ENCODE measurements at places on chromosomes 13 and 19. TPM values are rescaled to one million over a fixed set of nuclear protein-coding genes. Genes with fewer than 3 reads are reported as not detected.
A peak's percentile ranks its signal among the peaks of the same experiment; 100 is the strongest.

- H3K27me3 ChIP-seq: no peaks in the 10 kb centered on the region
- H3K27ac ChIP-seq: no peak overlapping the region
- H3K4me3 ChIP-seq: no peak overlapping the region
- H3K36me3 ChIP-seq: no peaks in the 10 kb centered on the region
- DNase-seq: no peak
Observed at GRCh38 chr13:37409756-37410155, 188.8 kb downstream of the POSTN start.

- no peak overlapping the region for H3K27ac ChIP-seq
- no peaks in the 10 kb centered on the region for H3K4me1 ChIP-seq
Observed at GRCh38 chr19:49173198-49173597, 15.6 kb downstream of the TRPM4 start.

GRCh38 chr13:93220073-93220472 lies 6.5 kb upstream of the GPC6 start:
- H3K27me3 ChIP-seq: no peaks in the 10 kb centered on the region
- DNase-seq: no peak
- no peaks in the 10 kb centered on the region for H3K36me3 ChIP-seq
- no peak overlapping the region for H3K4me3 ChIP-seq
- no peaks in the 10 kb centered on the region for H3K4me1 ChIP-seq

DNA sequence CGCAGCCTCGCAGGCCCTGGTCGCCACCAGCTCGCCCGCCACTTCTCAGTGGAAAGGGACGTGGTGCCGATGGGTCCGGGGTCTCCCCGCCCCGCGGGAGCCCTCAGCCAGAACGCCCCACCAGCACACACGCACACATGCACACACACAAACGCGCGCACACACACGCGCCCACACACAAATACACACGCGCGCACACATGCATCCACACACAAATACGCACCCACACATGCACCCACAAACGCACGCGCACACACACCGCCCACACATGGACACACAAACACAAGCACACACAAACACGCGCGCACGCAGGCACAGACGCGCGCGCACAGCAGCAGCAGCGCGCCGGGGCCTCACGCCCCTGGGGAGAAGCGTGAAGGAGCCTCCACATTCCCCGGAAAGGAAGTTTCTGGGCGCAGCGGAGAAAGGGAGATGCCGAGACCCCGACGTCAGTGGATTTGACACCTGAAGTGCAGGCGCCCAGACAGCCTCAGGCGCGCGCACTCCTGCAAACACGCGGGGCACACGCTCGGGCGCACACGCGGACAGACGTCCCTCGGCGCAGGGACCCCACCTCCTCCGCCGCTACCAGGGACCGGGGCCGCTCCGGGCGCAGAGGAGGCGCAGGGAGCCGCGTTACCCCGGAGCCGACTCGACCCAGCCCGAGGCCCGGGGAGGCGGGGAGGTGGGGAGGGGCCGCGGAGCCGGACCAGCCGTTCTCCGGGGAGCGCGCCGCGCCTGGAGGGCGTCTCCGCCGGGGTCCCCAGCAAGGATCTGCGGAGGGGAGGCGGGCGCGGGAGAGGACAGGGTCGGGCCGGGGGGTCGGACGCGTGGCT lies 622 bp downstream of the RASA3 start:
- no peaks in the 10 kb centered on the region for H3K27me3 ChIP-seq
- H3K4me1 ChIP-seq: peaks cover 58% of the 10 kb centered on the region
- peak overlapping the region; percentile 100 for H3K4me3 ChIP-seq
- peaks cover 19% of the 10 kb centered on the region for H3K36me3 ChIP-seq
- DNase-seq: peak; percentile 32

- no peak overlapping the region for H3K27ac ChIP-seq
- peak; percentile 70 for DNase-seq
- H3K27me3 ChIP-seq: no peaks in the 10 kb centered on the region
- H3K4me3 ChIP-seq: peak overlapping the region; percentile 77
- peaks cover 11% of the 10 kb centered on the region for H3K36me3 ChIP-seq
Observed at GRCh38 chr13:27619728-27620376, 477 bp downstream of the LNX2 start.

- H3K27ac ChIP-seq: no peak overlapping the region
- no peak overlapping the region for H3K4me3 ChIP-seq
- peak; percentile 21 for DNase-seq
- peaks cover 7% of the 10 kb centered on the region for H3K4me1 ChIP-seq
- H3K27me3 ChIP-seq: peaks cover 3% of the 10 kb centered on the region
Observed at GRCh38 chr13:76894401-76895110, 8.4 kb upstream of the KCTD12 start.

Gene NTF4
- total RNA-seq: not detected

Gene RGS9BP
- 0.14 TPM for total RNA-seq

GRCh38 chr19:5130371-5131030 lies 161.6 kb downstream of the KDM4B start:
- H3K36me3 ChIP-seq: peaks cover 24% of the 10 kb centered on the region
- peak; percentile 58 for DNase-seq
- no peaks in the 10 kb centered on the region for H3K27me3 ChIP-seq
- peak overlapping the region; percentile 16 for H3K4me3 ChIP-seq
- H3K4me1 ChIP-seq: peaks cover 43% of the 10 kb centered on the region

DNA sequence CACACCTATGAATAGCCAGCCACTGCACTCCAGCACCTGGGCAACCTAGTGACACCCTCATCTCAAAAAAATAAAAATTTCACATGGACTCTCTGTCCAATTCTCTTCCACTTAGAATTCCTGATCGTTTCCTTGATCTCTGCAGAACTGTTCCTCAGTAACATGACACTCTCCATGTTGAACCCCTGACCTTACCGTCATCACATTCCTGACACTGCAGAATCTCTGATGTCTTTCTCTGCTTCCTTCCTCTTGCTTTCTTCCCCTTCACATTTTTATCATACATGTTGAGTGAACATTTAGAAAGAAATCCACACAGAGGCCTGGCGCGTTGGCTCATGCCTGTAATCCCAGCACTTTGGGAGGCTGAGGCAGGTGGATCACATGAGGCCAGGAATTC lies 15.0 kb downstream of the ZNF114 start:
- no peaks in the 10 kb centered on the region for H3K27me3 ChIP-seq
- no peak overlapping the region for H3K27ac ChIP-seq
- DNase-seq: no peak

Gene GRIN2D
- total RNA-seq: 0.06 TPM

- DNase-seq: no peak
- H3K36me3 ChIP-seq: no peaks in the 10 kb centered on the region
- no peaks in the 10 kb centered on the region for H3K4me1 ChIP-seq
- H3K27me3 ChIP-seq: no peaks in the 10 kb centered on the region
Observed at GRCh38 chr13:38713046-38713445, 26.2 kb downstream of the FREM2 start.

DNA sequence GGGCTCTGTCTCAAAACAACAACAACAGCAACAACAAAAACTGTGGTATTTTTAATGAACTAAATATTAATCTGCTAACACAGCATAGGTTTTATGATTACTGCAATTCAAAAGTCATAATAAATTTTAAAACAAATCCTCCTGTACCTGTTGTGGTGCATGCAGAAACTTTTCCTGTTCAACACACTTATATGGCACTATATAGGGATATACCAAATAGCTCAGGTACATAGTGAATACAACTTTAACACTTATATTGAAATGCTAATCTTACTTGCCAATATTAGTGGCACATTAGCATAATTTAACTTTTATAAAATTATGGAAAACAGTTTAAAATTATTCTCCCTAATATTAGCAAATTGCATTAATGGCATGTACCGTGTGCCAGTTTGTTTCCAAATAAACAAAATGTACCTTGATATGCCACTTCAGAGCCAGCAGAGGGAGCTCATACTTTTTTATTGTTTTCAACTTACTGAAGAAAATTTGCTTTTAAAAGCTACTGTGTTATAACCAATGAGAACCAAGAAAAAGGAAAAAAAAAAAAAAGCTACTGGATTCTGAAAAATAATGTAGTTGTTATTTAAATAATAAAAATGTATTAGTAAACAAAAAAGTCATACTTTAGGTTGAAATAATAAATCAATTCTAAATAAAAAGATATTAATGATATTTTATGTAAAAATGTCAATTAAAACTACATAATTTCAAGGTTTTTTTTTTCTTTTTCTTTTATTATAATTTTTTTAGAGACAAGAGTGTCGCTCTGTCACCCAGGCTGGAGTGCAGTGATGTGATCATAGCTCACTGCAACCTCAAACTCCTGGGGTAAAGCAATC lies 18.0 kb upstream of the RBM26 start:
- DNase-seq: peak; percentile 73
- no peaks in the 10 kb centered on the region for H3K36me3 ChIP-seq
- H3K4me1 ChIP-seq: no peaks in the 10 kb centered on the region
- no peak overlapping the region for H3K27ac ChIP-seq
- H3K4me3 ChIP-seq: no peak overlapping the region

Data from CD4-positive, alpha-beta T cell (primary cell).